ENCODE measurements at places on chromosomes 6 and 20. TPM values are rescaled to one million over a fixed set of nuclear protein-coding genes. Genes with fewer than 3 reads are reported as not detected.

The RCAN2 gene
- 281 TPM for total RNA-seq

The GPX5 gene
- not detected for total RNA-seq

The LIME1 gene
- 5.0 TPM for total RNA-seq

The SLC22A2 gene
- total RNA-seq: not detected

The LZTS3 gene
- 6.9 TPM for total RNA-seq

The MYLK4 gene
- total RNA-seq: 0.51 TPM

The L3MBTL1 gene
- 7.9 TPM for total RNA-seq

The MYB gene
- 0.24 TPM for total RNA-seq

The XKR7 gene
- total RNA-seq: not detected

The HDGFL1 gene
- total RNA-seq: not detected

The CPNE5 gene
- 6.7 TPM for total RNA-seq

DNA sequence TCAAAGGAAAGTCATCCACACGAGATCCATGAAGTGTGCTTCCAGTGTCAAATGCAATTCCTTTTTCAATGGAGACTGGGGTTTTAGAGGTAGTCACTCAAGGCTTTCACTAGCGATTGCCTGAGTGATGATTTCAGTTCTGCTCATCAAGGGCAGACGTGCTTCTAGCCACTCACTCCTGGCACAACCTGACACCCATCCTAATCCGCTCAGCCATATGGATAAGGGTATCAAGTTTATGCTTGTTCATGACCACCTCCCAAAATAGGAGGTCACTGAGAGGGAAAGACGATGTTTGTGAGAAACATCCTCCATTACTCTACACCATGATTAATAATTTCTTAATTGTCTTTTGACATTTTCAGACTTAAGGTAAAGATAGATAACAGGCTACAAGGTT, 91.3 kb upstream of the HEY2 start:
- DNase-seq: no peak

GRCh38 chr20:40641202-40641601, 47.8 kb downstream of the MAFB start:
- DNase-seq: no peak

DNA sequence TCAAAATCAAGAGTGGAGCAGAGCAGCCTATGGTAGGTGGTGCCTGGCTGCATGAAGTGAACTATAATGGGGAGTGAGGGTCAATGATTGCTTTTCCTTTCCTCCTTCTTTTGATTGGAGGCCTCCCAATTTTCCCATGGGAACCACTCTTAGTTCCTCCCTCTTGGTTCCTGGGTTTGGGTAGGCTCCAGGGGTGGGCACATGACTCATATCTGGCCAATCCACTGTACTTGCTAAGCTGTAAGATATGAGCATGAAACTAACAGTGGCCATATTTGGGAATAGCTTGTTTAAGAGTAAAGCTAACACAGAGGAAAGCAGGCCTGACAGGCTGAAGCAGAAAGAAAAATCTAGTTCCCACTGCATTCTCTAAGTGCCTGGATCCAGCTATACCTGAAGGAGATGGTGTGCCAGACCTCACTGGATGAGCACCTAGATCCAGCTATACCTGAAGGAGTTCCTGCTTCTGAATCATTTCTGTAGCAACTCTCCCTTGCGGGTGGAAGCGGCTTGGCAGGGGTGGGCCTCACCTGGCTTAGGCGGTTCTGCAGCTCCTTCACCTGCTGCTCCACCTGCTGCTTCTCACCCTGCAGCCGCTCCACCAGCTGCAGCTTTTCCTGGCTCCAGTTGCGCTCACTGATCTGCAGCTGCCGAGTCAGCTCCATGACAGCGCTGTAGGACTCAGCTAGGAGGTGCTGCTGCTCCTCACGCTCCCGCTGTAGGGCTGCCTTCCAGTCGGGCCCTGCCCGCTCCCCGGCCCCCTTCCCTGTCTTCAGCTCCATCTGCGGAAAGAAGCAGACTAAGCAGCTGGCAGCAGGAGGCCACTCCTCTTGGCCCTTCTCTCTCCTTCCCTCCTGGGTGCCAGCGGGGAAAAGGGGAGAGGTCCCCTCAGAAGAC, 29.0 kb upstream of the DSN1 start:
- DNase-seq: no peak

DNA sequence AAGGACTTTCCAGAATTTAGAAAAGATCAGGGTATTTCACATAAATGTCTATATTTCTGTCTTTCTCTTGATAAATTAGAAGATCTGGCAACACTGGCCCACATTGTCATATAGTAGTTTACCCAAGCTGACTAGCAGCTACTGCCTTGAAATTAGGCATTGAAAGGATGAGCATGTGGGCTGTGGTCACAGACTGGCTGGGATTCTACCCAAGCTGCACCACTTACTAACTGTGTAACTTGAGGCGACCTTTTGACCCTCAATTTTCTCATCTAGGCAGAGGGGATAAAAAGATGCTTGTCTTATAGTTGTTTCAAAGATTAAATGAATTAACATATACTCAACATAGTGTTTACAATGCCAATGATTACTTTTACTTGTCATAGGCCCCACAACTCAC, 152.7 kb upstream of the BMP2 start:
- no peak for DNase-seq

DNA sequence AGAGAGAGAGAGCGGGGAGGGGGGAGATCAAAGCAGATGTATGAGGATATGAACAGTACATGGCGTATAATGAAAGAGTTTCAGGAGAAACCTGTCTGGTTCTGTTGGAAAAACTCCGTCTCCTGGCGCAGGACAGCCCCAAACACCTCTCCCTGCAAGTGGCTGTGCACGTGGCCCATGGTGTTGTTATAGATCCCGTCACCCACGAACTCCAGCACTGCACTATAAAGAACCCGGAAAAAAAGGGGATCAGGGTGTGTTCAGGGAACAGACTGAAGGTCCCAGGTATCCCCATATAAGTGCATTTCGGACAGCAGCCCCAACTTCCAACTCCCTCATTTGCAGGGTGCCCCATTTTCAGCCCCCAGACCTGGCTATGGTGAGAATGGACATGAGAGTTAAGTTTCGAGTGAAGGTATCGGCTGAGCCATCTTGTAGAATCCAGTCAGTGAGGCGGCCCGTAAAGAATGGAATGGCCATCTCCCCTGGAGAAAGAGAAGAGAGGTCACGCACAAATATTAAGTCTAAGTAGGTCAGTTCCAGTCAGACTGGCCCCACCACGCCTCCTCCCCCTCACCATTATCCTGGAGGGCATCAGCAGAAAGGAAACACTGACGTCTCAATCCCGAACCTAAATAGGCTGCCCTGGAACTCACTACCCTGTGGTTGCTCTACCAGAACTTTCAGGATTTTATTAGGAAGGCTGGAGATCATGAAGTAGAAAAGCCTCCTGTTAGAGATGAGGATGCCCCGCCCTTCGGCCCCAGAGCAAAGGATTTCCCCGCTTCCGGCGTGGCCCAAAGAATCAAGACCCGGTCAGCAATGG, 1.3 kb downstream of the TAP1 start:
- DNase-seq: peak; percentile 81

GRCh38 chr6:154367336-154367735, 10.7 kb upstream of the IPCEF1 start:
- DNase-seq: no peak

GRCh38 chr6:42406306-42407280, 45.1 kb downstream of the TRERF1 start:
- DNase-seq: no peak

- no peak for DNase-seq
Measured at GRCh38 chr20:48705240-48706115, 122.3 kb downstream of the PREX1 start.

GRCh38 chr20:5714261-5715041, 35.8 kb upstream of the SHLD1 start:
- no peak for DNase-seq

GRCh38 chr20:48220033-48220633, 434.9 kb upstream of the SULF2 start:
- DNase-seq: no peak

GRCh38 chr20:22807646-22808244, 223.4 kb upstream of the FOXA2 start:
- no peak for DNase-seq

GRCh38 chr6:157236040-157236725, 87.1 kb downstream of the TMEM242 start:
- peak; percentile 72 for DNase-seq

DNA sequence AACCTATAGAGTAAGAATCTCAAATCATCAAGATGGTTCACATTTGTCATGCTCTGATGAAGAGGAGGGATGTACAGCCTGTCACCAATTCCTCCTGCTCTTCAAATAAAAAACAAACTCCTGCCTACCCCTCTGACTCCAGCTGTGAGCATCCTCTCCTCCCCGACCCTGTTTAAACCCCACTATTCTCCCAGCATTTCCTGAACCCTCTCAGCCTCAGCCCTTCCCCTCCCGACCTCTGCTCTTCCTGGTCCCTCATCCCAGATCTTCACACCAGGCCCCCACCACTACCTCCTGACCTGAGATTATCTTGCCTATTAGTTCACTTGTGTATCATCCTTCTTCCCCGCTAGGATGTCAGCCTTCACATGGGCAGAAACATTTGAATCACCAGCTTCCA, 75.8 kb downstream of the ZMYND8 start:
- no peak for DNase-seq

DNA sequence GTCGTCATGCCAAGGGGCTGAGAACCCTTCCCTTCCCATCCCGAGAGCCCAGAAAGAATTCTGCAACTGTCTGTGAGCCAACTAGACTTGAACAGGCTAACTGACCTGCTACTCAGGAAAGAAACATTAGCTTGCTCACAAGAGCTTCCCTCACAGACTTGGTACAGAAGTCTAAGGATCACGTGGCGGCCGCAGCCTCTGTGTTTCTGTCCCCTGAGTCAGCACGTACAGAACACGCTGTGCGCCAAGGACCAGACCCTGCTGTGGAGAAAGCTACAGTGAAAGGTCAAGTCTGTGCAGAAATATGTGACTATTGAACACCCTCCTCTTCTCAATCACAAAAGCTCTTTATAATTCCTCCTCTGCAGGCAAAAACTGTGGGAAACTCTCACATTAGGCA, 151.3 kb upstream of the QKI start:
- DNase-seq: no peak

- DNase-seq: no peak
Measured at GRCh38 chr6:211871-212497, 80.3 kb upstream of the DUSP22 start.

GRCh38 chr20:30506100-30506499, 751.4 kb upstream of the DEFB115 start:
- DNase-seq: peak; percentile 29

GRCh38 chr6:132818404-132819359, 4.3 kb downstream of the RPS12 start:
- DNase-seq: no peak

Measured in cardiac septum (tissue), 1 donor.